Esophagus squamous epithelium (tissue), 5 donors: ENCODE measurements at places on chromosomes 6 and 20. TPM values are rescaled to one million over a fixed set of nuclear protein-coding genes. Genes with fewer than 3 reads are reported as not detected.

Gene TCF21
- total RNA-seq = 5.9 TPM

Gene HLA-DMB
- 14.5 TPM for total RNA-seq

DNA sequence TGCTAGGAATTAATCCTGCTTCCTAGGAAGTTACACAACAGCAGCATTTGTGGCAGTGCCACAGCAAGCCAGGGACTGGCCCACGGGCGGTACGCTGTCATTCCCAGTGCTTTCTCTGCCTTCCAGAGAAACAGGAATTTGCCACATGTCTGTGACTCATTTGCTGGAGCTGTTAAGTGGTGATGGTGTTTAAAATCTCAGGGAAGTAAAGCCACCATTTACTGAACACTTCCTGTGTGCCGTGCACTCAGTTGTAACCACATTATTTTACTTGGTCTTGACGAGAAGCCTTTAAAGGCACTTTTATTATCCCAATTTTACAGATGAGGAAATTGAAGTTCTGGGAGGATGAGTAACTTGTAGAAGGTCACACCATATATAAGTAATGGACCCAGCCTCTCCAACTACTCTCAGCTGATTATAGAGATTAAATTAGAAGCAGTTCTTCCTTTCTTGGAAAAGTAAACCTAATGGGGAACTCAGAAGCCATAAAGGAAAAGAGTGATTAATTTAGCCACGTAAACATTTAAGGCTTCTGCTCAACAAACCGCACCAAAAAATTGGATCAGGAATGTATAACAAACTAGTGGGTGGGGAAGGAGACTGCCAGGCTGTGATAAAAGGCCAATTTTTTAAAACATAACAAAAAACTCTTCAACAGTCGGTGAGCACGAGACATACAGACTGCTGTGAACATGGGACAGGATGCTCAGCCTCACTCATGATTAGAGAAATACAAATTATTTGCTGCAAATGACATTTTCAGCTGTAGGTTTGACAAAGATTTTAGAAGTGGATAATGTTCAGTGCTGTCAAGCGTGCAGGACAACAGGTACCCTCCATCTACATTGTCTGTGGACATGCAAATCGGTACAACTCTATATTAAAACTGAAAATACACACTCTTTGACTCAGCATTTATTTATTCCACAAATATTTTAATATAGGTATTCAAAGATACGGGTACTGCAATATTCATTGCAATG is 311.2 kb downstream of the NRN1 start:
- DNase-seq = no peak

Gene CAPN11
- not detected for total RNA-seq

DNA sequence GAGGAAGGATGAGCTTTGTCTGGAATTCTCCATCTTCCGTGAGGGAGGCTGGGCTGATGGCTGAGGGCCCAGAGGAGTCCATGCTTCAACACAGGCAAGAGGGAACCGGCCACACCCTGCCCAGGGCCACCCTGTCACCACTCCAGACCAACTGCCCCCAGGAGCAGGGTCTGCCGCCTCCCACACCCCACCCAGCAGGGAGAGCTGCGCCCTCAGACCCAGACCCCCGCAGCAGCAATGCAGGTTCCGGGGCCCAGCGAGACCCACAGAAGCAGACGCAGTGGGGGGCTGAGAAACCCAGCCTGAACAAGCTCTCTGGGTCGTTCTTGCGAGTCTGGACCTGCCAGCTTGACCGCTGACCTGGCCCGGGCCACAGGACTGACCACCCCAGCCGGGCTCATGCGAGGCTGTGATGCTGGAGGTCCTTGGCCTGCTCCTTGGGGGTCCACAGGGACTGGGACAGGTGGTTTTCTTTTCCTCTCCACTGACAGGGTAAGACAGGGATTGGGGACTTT is 25.0 kb downstream of the FRMD1 start:
- DNase-seq = no peak
